ENCODE measurements at places on chromosomes 12 and 14. TPM values are rescaled to one million over a fixed set of nuclear protein-coding genes. Genes with fewer than 3 reads are reported as not detected.

SLC6A12 gene
- 1.2 TPM for total RNA-seq

DNA sequence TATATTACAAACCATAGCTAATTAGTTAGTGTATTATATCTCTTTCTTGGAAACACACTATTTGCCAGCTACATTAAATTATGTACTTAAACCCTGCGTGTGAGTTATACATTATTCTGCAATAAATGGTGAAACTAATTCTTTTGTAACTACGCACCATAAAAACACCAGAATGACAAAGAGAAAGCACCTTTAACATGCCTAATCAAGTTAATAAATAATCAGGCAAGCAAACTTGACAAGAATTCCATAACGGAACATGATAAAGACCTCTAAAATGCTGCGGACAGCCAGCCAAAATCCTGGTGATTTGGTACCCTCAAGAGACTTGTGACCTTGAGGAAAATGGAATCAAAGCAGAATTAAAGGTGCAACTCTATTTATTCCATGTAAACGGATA, 375.3 kb upstream of the KITLG start:
- no peaks in the 10 kb centered on the region for H3K27me3 ChIP-seq
- DNase-seq: no peak
- H3K36me3 ChIP-seq: no peaks in the 10 kb centered on the region
- H3K27ac ChIP-seq: no peak overlapping the region
- H3K4me1 ChIP-seq: peaks cover 4% of the 10 kb centered on the region

DNA sequence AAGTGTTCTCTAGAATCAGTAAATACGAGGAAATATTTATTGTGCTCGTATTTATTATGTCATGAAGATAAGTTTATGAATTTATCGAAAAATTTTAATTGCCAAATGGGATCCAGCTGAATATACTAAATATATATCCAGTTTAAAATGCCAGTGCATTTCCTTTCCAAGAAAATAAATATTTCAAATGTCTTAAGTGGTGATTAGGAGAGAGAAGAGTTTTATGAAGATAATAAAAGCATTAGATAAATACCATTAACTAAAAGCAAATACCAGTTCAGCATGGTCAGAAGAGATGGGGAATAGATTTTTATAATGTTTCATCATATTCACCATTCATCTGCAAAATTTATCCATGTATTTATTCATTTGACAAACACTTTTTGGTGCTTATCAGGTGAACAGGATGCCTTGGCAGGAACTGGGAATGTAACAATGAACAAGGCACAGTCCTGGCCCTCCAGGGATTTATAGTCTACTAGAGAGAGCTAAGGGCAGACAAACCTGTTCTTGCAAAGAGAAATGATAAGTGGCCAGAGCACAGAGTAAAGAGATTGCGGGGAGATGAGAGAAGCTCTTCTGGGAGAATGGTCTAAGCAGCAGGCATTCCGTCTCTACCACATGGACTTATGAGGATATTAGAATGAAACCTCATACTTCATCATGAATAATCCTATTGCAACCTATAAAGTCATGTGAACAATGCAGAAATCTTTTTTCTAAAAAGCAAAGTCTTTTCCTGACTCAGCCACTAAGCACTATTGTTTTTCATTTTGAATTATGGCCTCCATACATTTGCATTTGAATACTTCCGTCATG, 143.7 kb upstream of the ABCD2 start:
- DNase-seq: no peak
- H3K36me3 ChIP-seq: no peaks in the 10 kb centered on the region
- H3K4me1 ChIP-seq: no peaks in the 10 kb centered on the region

DNA sequence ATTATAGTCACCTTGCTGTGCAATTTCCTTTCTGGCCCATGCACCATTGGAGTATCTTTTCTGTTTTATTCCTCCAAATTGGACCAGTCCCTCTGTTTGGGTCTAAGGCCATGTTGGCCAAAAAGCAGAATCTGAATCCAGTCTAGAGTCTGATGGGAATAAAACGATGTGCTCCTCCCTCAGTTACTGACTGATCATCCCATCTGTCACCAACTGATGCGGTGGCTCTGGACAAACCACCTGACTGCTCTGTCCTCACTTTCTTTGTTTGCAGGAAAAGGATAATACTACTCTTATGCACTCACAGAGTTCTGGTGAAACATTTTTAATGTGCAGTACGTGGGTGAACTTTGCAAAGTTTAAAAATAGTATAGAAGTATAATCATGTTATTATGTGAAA, 120.2 kb upstream of the HIF1A start:
- DNase-seq: no peak
- H3K36me3 ChIP-seq: no peaks in the 10 kb centered on the region
- peaks cover 28% of the 10 kb centered on the region for H3K4me1 ChIP-seq

TGM1 gene
- total RNA-seq: not detected

BATF gene
- total RNA-seq: 9.5 TPM

GRCh38 chr14:91523972-91524371, 13.9 kb upstream of the PPP4R3A start:
- no peak overlapping the region for H3K27ac ChIP-seq
- no peaks in the 10 kb centered on the region for H3K27me3 ChIP-seq
- H3K4me1 ChIP-seq: no peaks in the 10 kb centered on the region
- no peaks in the 10 kb centered on the region for H3K36me3 ChIP-seq

- no peaks in the 10 kb centered on the region for H3K36me3 ChIP-seq
- H3K27ac ChIP-seq: no peak overlapping the region
- H3K4me3 ChIP-seq: no peak overlapping the region
Observed at GRCh38 chr14:55951341-55952206, 166.6 kb upstream of the PELI2 start.

GRCh38 chr12:75766263-75767160, 255.1 kb upstream of the KRR1 start:
- no peaks in the 10 kb centered on the region for H3K36me3 ChIP-seq
- DNase-seq: no peak
- H3K4me3 ChIP-seq: no peak overlapping the region

PLCZ1 gene
- not detected for total RNA-seq

- no peaks in the 10 kb centered on the region for H3K36me3 ChIP-seq
- H3K4me3 ChIP-seq: no peak overlapping the region
- H3K27ac ChIP-seq: no peak overlapping the region
- DNase-seq: no peak
- H3K27me3 ChIP-seq: no peaks in the 10 kb centered on the region
- H3K4me1 ChIP-seq: no peaks in the 10 kb centered on the region
Observed at GRCh38 chr14:56280843-56281242, 162.6 kb downstream of the PELI2 start.

DNA sequence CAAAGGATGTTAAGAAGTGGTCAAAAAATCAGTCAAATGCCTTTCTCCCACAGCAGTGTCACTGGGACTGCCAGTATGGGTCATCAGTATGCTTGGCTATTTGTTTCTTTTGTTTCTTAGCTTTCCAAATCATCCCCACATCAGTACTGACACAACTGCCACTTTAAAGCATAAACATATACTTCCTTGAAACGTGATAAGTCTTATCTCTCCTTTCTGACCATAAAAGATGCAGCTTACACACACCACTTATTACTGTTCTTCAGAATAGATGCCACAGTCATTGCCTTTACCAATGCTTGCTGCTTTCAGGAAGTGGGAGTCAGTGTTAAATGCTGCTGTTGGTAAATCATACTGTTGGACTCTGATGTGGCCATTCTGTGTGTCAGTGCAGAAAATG, 18.6 kb upstream of the GARIN2 start:
- no peak overlapping the region for H3K27ac ChIP-seq
- no peaks in the 10 kb centered on the region for H3K4me1 ChIP-seq
- peaks cover 6% of the 10 kb centered on the region for H3K36me3 ChIP-seq
- H3K27me3 ChIP-seq: no peaks in the 10 kb centered on the region

GRCh38 chr14:67514650-67515385, 18.3 kb upstream of the PLEKHH1 start:
- peak overlapping the region; percentile 94 for H3K4me3 ChIP-seq
- H3K27me3 ChIP-seq: no peaks in the 10 kb centered on the region
- no peaks in the 10 kb centered on the region for H3K36me3 ChIP-seq
- H3K4me1 ChIP-seq: peaks cover 14% of the 10 kb centered on the region
- DNase-seq: no peak

DNA sequence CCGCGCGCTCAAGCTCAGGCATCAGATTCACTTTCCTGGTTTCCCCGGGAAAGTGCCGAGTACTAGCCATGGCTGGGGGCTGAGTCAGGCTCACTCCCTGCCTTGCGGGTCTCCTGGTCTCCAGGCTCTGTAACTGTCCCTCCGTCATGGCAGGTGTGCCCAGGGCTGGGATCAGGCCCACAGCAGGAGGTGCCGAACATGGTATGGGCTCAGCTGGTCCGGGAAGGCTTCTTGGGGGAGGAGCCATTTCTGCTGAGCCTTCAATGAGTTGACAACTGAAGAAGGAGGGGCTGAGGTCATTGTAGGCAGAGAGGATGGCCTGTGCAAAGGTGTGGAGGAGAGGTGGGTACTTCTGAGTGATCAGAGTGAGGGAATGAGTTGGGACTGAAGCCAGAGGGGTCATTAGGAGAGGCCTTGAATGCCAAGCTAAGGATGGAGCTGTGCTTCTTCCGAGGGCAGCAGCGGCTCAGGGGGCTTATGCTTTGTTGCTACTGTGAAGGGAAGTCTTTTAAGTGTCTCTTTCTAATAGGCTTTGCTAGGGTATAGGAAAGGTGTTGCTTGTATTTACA, 769 bp downstream of the EXOC3L4 start:
- H3K36me3 ChIP-seq: no peaks in the 10 kb centered on the region
- H3K27me3 ChIP-seq: no peaks in the 10 kb centered on the region
- no peak overlapping the region for H3K27ac ChIP-seq
- peaks cover 6% of the 10 kb centered on the region for H3K4me1 ChIP-seq

TAS2R14 gene
- 1.9 TPM for total RNA-seq

GRCh38 chr12:102107970-102108369, 11.9 kb downstream of the NUP37 start:
- DNase-seq: no peak
- H3K27me3 ChIP-seq: no peaks in the 10 kb centered on the region
- no peak overlapping the region for H3K27ac ChIP-seq
- H3K4me1 ChIP-seq: no peaks in the 10 kb centered on the region
- H3K36me3 ChIP-seq: peaks cover 19% of the 10 kb centered on the region

All from thoracic aorta (tissue), 2 donors.